Coronary artery (tissue), 2 donors: ENCODE measurements at places on chromosomes 7 and 10.

DNA sequence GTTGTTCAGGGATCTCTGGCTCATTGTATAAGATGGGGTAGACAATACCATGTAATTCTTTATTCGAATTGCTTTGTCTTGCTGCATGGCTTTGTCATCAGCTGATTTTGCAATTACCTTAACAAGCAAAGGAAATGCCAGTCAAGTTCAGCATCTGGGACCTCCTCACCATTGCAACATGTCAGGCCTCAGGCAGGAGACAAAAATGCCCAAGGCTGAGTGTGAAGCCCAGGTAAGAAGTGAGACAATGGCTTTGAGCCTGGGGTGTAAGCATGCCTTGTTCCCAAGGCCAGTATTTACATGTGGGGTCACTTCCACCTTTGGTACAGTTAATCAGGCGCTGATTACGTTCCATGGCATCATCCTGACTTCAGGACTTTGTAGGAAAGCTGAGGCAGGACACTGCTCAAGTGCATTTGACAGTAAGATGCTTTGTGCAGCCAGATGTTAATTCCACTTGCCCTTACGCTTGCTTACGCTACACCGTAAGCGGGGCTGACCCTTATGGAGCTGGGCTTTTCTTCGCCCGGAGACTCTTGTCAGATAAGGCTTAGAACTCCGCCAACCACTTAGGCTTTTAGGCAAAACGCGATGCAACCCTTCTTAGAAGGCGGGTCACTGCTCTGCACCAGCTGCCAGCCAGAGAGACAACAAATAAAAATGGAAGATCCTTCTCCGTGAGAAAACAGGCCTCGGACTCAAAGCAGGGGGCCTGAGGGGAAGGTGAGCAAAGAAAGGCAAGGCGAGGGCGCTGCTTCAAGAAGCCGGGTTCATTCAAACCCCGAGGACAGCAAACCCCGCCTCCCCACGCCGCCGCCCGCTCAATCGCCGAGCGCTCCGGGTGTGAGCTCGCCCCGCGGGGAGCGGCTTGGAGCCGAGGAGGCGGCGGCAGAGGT lies 1.3 kb upstream of the SP4 start:
- DNase-seq, result no peak

GRCh38 chr10:55410415-55410885 lies 609.4 kb upstream of the PCDH15 start:
- no peak for DNase-seq

- no peak for DNase-seq
These were observed 75.9 kb upstream of the KMT2C start for GRCh38 chr7:152511736-152512135.

GRCh38 chr10:121579656-121580055 lies 18.6 kb downstream of the FGFR2 start:
- no peak for DNase-seq

DNA sequence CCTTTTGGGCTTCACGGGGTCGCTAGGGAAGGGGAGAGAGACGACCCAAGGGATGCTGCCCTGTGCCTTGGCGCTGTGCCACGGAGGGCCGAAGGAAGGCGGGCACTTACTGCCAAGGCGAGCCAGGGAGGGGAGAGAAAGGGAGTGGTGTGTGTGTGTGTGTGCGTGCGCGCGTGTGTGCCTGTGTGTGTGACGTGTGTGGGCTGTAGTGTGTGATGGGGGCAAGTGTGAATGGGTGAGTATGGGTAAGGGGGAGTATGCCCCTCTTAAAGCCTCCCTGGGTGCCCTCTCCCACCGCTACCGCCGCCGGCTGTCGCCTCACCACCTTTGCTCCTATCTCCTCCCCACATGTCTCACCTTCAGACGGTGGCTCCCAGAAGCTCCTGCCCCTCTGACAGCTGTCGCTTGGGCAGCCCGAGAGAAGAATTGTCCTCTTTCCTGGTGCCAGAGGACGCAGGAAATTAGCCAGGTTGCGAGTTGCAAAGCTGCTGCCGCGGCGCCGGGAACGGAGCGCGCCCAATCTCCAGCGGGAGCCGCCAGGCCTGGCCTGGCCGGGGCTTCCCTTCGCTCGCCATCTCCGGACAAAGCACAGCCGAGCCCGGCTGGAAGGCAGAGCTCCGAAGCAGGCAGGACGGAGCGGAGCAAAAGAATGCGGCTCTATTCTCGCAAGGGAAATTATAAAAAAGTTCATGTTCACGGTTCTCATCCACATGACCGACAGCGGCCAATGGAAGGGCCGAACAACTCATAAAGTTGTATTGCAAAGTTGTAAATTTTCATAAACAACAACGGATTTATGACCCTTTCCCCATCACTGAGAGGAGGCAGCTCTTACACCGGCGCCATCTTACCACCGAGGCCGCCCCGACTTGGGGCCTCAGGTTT lies at the start of gene HOXA3:
HOXA3 (minus strand) TSS at position 653 of the 885 bp plus-strand sequence. CDS start 41,943 bp downstream, outside the sequence.
- DNase-seq, result peak; percentile 59

DNA sequence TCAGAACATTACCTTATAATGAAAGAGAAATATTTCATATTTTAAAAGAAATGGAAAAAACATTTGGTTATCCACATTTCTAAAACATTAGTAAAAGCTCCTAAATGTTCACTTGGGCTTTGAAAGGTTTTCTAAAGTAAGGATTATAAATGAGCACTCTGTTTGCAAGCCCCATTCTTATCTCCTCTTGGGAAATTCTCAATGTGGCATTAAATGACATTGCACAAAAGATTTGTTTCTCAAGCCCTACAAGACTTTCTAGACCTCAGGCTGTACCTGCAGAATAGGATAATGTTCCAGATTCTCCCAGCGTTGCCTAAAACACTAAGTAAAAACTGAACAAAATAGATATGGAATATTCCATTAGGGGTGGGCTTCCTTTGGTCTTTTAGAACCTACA lies 658.0 kb upstream of the FOXK1 start:
- DNase-seq, result no peak

DNA sequence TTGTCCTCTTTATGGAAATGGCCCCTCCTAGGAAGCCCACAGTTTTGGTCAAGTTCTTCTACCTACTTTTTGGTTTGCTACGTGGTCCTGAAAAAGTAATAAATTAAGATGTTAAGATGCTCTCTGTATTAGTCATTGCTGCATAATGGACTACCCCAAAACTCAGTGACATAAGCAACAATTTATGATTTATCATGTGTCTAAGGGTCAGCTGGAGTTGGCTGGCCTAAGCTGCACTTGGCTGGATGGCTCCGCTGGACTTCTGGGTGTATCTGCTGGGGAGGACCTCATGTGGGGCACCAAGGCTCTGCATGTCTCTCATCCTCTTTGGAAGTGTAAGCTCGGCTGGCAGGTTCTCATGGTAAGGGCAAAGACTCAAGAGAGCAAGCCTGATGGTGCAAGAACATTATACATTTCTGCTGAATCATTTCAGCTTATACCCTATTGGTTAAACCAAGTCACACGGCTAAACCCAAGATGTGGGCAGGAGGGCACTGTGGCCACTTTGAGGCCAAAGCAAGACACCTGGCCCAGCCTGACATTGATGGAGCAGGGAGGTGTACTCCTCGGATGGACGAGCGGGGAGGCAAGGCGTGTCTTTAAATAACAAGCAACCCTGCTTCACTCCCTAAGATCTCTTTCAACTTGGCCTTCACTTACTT lies 47.7 kb downstream of the TBXAS1 start:
- DNase-seq, result peak; percentile 38

DNA sequence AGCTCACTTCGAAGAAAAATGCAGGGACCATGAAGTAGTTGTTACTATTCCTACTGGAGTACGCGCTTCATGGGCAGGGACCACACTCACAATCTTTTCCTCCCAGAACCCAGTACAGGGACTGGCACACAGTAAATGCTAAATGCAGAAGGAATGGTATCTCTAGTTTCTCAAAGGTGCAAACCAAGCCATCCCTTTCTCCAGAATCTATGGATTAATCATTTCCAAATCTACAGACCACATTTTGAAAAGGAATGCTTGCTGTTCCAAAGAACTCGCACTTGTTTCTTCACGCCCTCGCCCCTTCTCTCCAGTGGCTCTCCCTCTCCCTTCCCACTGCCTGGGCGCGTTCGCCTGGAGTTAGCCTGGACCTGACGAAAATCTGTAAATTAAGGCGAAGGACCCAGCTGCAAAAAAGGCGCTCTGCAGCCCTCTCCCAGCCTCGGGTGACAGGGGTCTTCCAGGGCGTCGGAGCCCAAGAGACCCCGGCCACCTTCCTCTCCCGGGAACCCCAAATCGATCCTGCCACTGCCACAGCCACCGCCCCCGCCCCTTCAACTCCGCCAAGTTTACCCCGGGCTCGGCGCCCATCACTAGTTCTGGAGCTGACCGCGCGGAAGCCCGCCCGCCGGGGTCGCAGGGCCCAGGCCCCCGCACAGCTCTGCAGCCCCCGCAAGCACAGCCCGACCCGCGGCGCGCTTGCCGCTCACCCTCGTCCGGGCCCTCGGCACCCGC lies 527 bp downstream of the PDIA4 start:
- no peak for DNase-seq

- DNase-seq, result no peak
These were observed 21.9 kb downstream of the BNIP3 start for GRCh38 chr10:131959841-131960240.

GRCh38 chr7:116588225-116588624 lies 63.4 kb downstream of the CAV1 start:
- no peak for DNase-seq

GRCh38 chr10:127174866-127175265 lies 21.5 kb downstream of the INSYN2A start:
- no peak for DNase-seq

GRCh38 chr10:128147064-128147463 lies 20.8 kb upstream of the MKI67 start:
- DNase-seq, result no peak

DNA sequence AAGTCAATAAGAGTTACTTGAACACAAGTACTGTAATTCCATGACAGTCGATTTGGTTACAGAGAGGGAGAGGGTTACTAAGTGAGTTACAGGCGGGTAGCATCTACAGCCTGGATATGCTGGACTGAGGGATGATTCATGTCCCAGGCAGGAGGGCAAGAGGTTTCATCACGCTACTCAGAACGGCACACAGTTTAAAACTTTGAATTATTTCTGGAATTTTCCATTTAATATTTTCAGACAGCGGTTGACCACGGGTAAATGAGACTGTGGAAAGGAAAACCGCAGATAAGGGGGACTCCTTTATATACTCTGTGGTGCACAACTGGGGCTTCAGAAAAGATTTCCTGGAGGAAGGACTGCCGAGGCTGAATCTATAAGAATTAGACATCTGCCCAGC lies 25.7 kb upstream of the LRRC4 start:
- no peak for DNase-seq

DNA sequence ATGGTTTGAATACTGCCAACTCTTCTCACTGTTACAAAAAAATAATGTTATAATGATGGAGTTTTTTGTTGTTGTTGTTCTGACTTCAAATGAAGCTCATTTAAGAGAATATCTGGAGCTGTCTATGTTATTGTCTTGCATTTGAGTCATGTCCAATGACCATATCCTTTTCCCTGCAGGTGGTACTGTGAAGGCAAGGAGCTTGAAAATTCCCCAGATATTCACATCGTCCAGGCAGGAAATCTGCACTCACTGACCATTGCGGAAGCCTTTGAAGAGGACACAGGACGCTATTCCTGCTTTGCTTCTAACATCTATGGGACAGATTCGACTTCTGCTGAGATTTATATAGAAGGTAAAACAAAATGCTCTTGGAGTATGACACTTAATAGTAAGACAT lies 33.5 kb downstream of the MYPN start:
- DNase-seq, result no peak

GRCh38 chr10:123906884-123907652 lies 15.5 kb upstream of the CPXM2 start:
- DNase-seq, result no peak

DNA sequence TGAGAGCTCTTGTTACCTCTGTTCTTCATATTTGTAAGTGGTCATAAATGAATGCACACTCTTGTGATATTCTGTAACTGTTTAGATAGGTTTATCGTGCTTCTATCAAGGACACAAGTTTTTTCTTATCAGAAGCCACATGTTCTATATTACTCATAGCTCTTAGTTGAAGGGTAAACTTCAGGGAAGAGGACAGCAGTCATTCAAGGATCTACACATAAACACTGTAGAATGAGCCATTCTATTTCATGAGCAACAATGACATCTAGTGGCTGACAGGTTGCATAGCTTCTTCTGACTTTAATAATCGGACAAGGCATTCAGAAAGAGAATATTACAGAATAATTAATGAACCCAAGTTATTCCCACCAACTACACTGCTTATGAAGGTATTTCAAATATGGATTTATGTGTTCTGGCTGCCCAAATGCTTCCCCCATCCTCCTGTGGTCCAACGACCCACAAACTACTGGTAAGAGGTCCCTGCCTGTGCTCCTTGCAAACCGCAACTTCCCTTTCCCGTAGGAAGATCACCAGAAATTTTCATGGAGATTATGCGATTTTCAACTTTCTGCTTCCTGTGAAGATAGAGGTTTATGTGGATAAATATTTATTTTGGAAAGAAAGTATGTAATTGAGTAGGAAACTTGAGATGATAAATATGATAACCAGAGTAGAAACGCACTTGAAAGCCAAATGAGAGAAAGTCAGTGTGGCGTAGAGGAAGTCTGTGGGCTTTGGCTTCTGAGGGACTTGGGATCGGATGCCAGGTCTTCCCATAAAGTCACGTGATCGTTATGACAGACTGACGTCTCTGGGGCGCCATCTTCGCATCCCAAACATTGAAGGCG lies 16.8 kb upstream of the ABCB5 start:
- DNase-seq, result no peak

DNA sequence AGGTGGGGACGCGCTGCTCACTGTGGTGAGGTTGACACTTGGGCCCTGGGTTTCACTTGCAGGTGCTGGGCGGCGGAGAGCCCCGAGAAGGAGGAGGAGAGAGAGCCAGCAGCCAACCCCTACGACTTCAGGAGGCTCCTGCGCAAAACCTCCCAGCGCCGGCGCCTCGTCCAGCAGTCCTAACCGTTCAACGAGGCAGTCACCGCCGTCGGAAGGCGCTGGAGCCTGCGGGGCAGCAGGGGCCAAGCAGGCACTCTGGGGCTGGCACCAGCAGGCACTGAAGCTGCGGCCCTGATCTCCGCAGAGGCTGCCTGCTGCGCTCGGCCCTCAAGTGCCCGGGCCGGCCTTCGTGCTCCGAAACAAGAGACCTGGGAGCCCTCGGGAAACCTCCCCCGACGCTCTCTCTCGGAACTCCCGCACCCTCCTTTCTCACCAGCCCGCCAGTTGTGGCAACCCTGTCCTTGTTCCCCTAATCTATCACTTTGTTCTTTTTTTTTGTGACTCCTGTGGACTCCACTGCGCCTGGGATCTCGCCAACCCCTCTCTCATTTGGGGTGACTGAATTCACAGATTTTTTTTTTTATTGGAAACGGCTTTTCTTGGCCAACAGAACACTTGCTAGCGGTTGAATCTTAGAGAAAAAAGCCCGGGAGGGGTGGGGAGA lies 4.7 kb upstream of the GAD2 start:
- DNase-seq, result no peak

DNA sequence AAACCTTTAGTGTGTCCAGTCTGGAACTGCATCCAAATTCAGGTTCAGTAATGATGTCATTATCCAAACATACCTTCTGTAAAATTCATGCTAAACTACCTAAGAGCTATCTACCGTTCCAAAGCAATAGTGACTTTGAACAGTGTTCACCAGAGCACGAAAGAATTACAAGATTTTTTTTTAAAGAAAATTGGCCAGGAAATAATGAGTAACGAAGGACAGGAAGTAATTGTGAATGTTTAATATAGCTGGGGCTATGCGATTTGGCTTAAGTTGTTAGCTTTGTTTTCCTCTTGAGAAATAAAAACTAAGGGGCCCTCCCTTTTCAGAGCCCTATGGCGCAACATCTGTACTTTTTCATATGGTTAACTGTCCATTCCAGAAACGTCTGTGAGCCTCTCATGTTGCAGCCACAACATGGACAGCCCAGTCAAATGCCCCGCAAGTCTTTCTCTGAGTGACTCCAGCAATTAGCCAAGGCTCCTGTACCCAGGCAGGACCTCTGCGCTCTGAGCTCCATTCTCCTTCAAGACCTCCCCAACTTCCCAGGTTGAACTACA lies 694 bp upstream of the FAS start:
- DNase-seq, result no peak

GRCh38 chr10:77533887-77534278 lies 103.7 kb downstream of the KCNMA1 start:
- no peak for DNase-seq
